ENCODE measurements at places on chromosomes 13 and 19.

- DNase-seq = peak; percentile 49
These were observed 338 bp downstream of the SLC35E1 start for GRCh38 chr19:16571822-16572331.

DNA sequence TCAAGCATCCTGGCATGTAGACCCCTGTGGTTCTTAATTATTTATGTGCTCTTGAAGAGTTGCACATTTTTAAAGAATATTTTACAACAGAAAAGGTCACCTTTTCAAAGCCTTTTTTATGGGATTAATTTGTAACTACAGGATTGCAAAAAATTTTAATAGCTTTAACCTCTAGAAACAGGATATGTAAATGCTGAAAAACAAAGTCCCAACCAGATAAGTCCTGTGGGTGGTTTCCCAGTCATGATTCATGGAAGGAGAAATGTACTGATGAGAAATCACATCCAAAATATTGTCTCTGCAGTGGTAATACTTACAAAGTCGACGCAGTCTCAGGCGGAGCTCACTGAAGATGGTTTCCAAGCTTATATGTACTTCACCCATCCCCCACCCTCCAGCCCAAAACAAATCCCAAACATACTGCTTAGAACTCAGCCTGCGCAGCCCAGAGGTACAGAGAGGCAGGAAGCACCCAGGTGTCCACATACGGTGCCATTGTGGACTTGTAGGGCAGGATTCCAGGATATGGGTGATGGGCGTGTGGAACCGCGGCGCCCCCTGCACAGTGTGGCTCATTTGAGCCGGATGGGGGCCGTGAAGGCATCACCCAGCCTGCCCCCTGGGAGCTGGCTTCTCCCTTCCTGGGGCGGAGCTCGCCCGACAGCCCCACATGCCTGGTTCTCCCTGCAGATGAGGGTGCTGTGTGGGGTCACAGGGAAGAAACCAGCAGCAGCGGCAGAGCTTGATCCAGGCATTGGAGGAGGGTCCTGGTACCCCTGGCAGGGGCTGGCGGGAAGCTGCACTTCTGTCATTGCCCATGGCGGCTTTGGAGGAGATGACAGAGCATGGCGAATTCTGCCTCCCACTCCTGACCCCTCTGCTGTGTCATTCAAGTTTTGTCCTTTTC, 101.2 kb downstream of the ATP11A start:
- peak; percentile 39 for DNase-seq

DNA sequence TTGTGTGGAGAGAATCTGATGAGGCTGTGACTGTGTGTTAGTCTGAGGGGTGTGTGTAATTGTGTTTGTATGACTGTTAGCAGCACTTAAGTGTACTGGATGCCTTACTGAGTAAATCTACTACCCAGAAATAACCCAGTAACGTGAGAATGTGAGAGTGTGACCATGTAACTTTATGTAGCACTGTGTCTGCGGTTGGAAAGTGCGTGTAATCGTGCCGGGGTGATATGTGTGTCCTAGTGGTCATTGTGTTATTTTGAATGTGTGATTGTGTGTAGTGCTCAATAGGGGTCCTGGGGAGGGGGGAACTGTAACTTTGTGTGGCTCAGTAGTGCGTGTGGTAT, 550 bp downstream of the ZNF383 start:
- no peak for DNase-seq

- DNase-seq = no peak
These were observed 15.0 kb upstream of the DHRS12 start for GRCh38 chr13:51818781-51819511.

DNA sequence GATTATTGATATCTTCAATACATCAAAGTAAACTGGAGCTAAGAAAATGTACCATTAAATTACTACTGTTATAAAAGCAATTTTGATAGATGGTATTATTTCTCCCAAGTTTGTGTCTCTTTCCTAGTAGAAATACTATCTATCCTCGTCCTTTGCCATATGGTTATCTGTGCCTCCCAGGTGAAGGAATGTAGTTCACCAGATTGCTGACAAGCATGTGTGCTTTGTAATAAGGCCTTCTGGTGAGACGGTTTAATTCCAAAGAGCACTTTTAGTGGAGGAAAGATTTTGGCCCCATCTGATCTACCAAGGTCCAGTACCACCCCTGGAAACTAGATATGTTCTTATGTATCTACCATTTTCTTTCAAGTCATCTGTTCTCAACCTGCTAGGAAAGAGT, 243.6 kb downstream of the DLEU7 start:
- no peak for DNase-seq

GRCh38 chr13:74024856-74025255, 109.3 kb downstream of the KLF12 start:
- DNase-seq = no peak

- DNase-seq = no peak
These were observed 115.8 kb downstream of the NUFIP1 start for GRCh38 chr13:44873461-44873860.

- no peak for DNase-seq
These were observed 18.4 kb downstream of the WBP4 start for GRCh38 chr13:41079725-41080124.

DNA sequence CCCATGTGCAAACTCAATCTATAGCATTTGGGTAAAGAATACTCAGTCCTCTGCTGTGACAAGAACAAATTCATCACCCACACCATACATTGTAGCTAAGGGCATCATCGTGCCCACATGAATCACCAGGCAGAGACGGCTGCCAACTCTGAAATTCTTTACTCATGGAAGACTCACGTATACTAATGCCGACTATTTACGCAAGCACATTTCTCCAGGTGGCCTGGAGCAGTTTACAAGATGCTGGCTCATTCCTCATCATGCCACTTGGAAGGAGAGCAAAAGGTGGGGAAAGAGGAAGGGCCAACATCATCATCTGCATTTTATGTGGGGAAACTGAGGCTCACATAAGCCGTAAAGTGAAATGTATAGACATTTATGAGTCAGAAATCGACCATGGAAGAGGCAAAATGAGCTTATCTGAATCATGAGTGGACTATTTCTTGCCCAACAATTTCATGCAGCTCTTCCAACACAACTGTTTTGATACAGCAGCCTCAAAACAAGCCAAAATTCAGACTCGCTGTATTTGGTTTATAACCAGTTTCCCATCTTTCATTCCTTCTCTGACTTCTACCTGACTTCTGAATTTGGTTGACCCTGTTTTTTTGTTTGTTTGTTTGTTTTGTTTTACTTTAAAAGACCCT, 213.9 kb upstream of the SERP2 start:
- DNase-seq = no peak

DNA sequence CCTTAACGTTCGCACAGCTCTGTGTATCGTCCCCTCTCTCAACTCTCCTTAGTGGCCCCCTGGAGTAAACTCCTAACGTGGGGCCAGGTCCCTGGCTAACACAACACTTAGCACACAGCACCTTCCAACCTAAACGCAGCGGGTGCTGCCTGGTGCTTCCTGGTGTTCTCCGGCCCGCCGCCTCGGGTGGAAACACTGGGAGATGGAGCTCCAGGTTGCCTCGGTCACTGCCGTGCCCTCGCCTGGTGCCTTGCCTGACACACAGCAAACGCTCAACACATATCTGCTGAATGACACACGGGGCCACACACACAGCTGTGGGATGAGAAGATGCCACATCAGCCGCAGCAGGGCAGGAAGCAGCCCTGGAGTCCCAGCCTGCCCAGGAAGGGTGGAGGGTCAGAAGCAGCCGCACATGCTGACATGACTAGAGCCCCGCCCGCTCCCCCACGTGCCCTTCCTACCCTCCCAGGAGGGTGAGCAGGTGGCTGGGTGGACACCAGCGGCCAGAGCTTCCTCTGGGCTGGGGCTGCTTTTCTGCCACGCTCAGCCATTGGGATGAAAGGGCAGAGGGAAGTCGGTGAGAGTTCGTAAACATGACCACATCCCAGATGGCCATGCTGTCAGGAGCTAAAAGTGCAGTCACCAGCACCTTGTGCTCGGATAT, 6.6 kb downstream of the PEPD start:
- DNase-seq = no peak

- DNase-seq = no peak
These were observed 1161.3 kb downstream of the SLITRK1 start for GRCh38 chr13:82720986-82721385.

GRCh38 chr13:60679131-60679530, 282.1 kb downstream of the TDRD3 start:
- DNase-seq = no peak

DNA sequence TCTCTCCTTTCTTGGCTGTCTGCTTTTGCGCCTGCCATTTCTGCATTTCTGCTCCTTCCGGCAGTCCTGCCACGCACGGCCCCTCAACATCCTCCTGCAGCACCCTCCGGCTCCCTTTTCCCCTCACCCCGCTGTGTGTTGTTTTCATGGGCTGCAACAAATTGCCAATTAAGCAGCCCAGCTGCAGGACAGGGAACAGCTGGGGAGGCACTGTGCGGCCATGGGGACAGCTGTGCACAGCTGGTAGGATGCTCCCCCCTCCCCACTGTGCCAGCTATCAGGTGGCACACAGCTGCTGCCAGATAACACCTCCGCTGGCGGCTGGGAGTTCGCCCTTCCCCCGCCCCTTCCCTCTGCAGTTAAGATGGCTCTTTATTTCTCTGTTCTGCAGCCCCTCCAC, 25.4 kb downstream of the LYL1 start:
- peak; percentile 31 for DNase-seq

DNA sequence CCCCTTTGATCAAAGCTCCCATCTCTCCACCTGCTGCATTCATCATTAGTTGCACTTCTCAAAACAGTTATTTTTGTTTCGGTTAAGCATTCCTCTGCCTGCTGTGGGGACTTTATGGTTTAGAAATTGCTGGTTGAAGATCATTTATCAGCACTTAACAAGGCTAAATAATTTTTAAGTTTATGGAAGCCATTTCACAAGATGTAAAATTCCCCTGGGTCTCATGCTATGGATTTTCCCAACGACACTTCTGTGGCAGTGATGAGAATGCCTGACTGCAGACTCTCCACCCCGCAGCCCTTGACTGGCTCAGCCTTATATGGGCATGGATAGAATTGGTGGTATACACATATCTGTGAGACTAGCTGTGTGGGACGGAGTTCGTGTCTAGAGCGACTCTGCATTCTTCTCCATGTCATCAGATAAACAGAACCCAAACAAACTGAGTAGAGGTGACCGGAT, 52.8 kb downstream of the COL4A2 start:
- DNase-seq = no peak

GRCh38 chr19:15869109-15869555, 28.7 kb downstream of the CYP4F2 start:
- DNase-seq = no peak

DNA sequence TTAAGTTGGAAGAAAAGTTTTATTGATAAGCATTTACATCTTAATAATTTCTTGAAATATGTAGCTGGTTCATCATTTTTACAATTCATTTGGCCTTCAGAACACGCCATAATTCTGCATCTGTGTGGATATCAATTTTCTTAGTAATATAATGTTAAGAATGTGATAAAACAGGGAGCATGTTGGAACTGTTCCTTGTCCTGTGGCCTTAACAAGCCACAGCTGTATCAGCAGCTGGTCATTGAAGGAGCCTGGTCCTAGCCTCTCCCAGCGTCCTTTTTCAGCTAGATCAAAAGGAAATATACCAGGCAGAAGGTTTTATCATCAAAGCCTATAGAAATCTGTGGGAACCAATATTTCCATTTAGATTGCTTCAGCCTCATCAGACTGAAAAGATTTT, 421.8 kb downstream of the SPRY2 start:
- DNase-seq = no peak

- peak; percentile 84 for DNase-seq
These were observed at the start of gene RFXAP for GRCh38 chr13:36818804-36819738. Gene RFXAP, plus strand, starts transcription at chr13:36819222. Its CDS starts 136 bp downstream, at chr13:36819358.

- DNase-seq = no peak
These were observed 14.7 kb upstream of the ARRDC2 start for GRCh38 chr19:17993076-17993813.

DNA sequence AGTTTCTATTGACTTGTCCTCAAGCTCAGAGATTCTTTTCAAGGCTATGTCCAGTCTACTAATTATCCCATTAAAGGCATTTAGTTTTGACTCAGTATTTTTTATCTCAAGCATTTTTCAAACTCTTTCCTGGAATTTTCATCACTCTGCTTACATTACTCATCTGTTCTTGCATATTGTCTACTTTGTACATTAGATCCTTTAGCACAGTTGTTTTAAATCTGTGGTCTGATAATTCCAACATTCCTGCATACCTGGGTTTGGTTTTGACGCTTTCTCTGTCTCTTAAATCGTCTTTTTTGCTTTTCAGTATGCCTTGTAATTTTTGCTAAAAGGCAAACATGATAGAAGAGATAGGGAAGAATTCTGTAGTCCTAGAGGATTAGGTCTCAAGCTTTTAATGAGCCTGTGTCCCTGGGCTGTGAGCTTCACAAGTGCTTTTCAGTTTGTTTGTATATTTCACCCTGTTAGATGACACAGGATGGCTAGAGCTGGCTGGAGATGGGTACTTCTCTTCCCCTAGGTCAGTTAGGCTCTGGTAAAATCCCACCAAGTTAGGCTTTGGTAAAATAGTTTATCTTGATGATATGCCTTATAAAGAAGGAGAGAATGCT, 46.1 kb upstream of the GPC6 start:
- DNase-seq = no peak

GRCh38 chr13:67416047-67416925, 186.2 kb upstream of the PCDH9 start:
- no peak for DNase-seq

GRCh38 chr19:10800488-10800887, 35.5 kb downstream of the TMED1 start:
- no peak for DNase-seq

- DNase-seq = no peak
These were observed 134.3 kb upstream of the SLITRK5 start for GRCh38 chr13:87536899-87537298.

GRCh38 chr13:26895081-26895807, 134.7 kb upstream of the GPR12 start:
- DNase-seq = no peak

GRCh38 chr19:46716672-46717033, 261 bp downstream of the PRKD2 start:
- DNase-seq = peak; percentile 21

GRCh38 chr13:33281951-33282595, 3.5 kb downstream of the STARD13 start:
- DNase-seq = no peak

DNA sequence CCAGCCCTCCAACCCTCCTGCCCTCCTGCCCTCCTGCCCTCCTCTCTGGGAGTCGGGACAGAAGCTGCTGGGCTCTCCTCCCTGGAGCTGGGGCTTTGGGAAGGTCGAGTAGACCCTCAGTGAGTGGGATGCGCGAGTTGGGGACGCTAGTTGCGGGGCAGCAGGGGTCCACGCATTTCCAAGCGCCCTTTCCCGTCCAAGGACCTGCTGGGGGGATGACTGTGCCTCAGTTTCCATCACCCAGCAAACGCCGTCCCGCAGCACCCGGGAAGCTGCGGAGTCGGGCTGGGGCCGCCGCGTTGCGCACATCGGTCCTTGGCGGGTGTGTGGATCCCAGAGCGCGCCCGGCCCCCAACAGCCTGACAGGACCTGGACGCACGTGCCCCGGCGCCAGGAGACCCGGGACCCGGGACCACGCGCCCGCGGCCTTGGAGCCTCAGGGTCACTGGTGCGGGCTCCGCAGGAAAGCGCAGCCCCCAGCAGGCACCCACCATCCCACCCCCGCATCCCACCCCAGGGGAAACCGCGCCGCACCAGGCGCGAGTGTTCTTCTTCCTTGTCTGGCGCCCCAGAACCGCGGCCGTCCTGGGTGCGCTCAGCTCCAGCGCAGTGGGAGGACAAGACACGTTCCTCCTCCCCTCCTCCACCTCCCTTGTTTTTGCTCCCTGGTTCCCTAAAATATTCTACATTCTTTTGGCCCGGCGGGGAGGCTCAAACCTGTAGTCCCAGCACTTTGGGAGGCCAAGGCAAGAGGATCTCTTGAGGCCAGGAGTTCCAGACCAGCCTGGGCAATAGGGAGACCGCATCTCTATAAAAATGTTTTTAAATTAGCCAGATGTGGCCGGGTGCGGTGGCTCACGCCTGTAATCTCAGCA, 9.2 kb downstream of the ONECUT3 start:
- no peak for DNase-seq
